ENCODE measurements at places on chromosomes 4 and X.

DNA sequence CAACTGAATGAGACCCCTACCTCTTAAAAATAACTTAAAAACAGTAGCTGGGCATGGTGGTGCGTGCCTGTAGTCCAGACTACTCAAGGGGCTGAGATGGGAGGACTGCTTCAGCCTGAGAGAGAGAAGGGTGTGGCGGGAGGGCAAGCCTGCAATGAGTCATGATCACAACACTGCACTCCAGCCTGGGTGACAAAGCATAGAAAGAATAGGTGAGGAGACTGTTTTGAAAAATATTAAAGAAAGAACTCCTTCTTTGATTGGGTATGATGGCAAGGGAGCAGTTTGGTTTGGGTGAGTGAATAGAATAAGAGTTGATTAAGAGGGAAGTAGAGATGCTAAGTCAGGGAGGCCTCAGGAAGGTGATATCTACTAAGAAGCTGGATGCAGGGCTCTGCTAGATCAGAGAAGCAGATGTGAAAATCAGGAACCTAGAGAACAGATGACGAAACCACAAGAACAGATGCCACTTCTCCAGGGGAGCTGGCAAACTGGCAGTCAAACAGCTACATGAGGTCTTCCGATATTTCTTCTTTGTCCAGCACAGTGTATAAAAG is 318.6 kb downstream of the OPHN1 start:
- no peak for DNase-seq

DNA sequence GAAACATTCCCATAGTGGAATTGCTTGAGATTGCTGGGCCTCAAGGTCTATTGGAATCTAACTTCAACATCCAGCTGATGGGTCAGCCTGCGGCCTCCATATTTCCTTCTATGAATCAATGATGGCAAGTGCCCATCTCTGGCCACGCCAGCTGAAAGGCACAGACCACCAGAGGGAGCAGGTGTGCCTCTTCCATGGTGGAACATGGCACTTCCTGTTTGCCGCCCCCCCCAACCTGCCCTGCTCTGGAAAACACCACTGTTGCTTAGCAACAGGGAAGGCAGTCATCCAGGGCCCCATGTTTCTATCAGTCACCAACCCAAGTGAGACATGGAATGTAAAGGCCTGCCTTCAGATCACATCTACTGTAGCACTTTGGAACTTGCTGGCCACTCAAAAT is 11.6 kb downstream of the PAGE4 start:
- DNase-seq: peak; percentile 88

GRCh38 chr4:147463065-147463464 is 17.8 kb upstream of the EDNRA start:
- no peak for DNase-seq

DNA sequence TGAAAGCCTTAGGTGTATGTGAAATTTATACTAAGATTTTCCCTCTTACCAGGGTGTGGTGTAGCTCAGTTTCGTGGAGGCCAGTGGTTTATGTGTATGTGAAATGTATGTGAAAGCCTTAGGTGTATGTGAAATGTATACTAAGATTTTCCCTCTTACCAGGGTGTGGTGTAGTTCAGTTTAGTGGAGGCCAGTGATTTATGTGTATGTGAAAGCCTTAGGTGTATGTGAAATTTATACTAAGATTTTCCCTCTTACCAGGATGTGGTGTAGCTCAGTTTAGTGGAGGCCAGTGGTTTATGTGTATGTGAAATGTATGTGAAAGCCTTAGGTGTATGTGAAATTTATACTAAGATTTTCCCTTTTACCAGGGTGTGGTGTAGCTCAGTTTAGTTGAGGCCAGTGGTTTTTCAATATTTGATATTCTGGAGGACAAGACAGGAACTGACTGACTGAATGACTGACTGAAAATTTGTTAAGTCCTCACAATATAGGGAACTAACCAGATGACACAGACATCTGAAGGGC is 143.7 kb downstream of the NEXMIF start:
- DNase-seq: no peak

- no peak for DNase-seq
Measured at GRCh38 chr4:47154816-47155370, 123.5 kb downstream of the GABRB1 start.

DNA sequence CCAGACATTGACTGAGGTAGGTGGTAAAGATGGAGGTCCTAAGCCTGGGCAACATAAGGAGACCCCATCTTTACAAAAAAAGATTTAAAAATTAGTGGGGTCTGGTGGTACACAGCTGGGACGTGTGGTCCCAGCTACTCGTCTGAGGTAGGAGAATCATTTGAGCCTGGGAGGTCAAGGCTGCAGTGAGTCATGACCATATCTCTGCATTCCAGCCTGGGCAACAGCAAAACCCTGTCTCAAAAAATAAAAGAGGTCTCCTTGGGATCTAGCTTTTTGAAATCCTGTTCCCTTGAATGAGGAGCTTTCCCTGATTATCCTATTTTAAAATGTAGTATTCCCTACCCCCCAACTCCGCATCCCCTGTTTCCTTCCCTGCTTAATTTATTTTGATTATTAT is 78.7 kb upstream of the OGT start:
- DNase-seq: no peak

- DNase-seq: no peak
Measured at GRCh38 chr4:147381749-147382148, 99.1 kb upstream of the EDNRA start.

DNA sequence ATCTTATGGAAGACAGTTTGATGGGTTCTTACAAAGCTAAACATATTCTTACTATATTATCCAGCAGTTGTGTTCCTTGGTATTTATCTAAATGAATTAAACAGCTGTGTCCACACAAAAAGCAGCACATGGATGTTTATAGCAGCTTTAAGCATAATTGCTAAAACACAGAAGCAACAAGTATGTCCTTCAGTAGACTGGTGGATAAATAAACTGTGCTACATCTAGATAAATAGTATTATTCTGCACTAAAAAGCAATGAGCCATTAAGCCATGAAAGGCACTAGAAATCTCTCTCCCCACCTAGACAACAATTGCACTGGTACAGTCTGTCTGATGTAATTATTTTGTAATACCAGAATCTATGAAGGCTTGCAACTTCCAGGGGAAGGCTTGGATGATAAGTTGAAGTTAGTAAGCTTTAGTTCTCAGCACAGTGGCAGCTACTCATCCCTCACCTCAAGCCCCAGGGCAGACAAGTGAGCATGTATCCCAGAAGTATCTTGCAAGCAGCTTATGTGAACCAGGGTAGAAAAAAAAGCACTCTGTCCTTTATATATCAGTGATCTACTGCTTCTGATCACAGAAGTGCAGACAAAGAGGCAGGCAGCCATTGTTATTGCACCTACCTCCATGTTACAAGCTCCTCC is 36.9 kb downstream of the WDR17 start:
- no peak for DNase-seq

- DNase-seq: no peak
Measured at GRCh38 chrX:12021698-12022097, 116.6 kb upstream of the FRMPD4 start.

DNA sequence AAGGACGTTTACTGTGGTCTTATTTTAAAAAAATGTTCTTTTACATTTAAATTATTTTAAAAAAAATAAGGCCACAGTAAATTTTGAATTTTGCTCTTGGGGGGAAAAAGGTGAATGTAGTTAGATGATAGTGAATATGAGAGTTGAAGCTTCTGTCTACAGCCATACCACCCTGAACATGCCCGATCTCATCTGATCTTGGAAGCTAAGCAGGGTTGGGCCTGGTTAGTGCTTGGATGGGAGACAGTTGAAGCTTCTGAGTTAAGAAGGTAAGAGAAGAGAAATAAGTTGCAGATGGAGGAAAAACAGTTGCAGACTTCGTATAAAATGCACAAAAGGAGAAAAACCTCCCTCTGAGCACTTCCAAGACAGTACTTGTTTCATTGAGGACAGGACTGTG is 115.6 kb upstream of the NR3C2 start:
- DNase-seq: no peak

DNA sequence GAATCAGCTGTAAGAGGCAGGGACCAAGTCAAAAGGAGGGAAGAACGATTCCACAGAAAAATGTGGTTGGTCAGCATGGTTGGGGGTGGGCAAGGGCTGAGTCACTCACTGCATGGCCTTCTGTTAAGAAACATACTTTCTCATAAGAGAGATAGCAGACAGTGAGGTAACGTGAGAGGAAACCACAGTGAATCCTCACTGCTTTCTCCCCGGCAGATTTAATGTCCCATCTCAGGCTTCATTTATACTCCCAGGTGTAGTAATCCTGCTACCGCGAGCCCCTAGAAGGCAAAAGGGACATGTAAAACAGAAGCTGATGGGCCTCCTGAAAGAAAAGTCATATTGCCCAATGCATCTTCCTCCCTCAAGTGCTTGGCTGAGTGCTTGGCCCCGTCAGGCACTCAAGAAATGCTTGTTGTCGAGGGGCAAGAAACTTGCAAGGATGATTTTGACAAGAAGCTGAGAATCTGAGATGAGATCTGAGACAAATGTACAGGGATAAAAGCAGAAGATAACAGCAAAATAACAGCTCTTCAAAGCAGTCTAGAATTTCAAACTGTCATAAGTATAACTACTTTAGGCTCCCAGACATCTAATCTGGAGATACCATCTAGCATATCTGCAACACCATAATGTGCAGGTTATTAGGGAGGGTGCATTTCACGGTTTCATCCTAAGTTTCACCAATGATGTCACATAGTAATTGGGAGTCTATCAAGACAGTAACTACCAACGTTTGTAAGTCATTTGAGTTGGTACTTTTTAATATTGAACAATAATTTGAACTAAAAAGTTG is 40.2 kb downstream of the SH3KBP1 start:
- DNase-seq: no peak

DNA sequence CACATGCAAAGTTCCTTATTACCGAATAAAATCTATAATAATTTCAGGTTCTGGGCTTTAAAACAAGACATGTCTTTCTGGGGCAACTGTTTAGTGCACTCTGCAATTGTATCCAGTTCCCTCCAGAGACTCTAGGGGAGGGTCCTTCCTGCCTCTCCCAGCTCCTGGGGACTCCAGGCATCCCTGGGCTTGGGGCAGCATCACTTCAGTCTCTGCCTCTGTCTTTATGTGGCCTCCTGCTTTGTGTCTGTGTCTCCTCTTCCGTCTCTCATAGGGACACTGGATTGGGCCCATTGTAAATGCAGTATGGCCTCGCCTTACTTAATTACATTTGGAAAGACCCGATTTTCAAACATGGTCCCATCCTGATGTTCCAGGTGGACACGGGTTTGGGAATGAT is 10.9 kb upstream of the ASMTL start:
- no peak for DNase-seq

GRCh38 chrX:36581030-36581429 is 427.1 kb upstream of the FAM47C start:
- DNase-seq: no peak
